Upper lobe of right lung (tissue), 1 donor: ENCODE measurements at places on chromosomes 4 and X. TPM values are rescaled to one million over a fixed set of nuclear protein-coding genes. Genes with fewer than 3 reads are reported as not detected.

IL9R gene
- total RNA-seq, result 1.2 TPM

PFKFB1 gene
- not detected for total RNA-seq

ODAPH gene
- not detected for total RNA-seq

TMEM35A gene
- total RNA-seq, result 1.5 TPM

TBC1D9 gene
- total RNA-seq, result 39.5 TPM
